AG09309 (cell line): ENCODE measurements at places on chromosomes 7 and 10.
A peak's percentile ranks its signal among the peaks of the same experiment; 100 is the strongest.

DNA sequence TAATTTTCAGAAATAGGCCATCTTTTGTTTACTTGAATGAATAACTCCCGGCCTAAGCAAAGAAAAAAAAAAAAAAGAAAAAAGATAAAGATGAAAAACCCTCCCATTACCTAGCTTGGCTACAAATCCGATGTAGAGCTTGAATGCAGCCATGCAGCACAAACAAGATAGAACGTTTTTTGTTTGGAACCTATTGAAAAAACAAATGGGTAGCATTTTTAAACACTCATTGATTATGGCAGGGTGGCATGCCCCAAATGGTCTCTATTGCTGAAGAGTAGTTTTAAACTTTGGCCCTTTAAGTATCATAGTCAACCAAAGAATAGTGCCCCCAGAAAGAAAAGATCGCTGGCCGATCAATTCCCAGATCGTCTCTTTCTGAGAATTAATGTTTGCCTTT is 84.4 kb downstream of the VTI1A start:
- no peak for DNase-seq

GRCh38 chr10:71213761-71214440 is 1.5 kb downstream of the UNC5B start:
- peak; percentile 82 for DNase-seq

DNA sequence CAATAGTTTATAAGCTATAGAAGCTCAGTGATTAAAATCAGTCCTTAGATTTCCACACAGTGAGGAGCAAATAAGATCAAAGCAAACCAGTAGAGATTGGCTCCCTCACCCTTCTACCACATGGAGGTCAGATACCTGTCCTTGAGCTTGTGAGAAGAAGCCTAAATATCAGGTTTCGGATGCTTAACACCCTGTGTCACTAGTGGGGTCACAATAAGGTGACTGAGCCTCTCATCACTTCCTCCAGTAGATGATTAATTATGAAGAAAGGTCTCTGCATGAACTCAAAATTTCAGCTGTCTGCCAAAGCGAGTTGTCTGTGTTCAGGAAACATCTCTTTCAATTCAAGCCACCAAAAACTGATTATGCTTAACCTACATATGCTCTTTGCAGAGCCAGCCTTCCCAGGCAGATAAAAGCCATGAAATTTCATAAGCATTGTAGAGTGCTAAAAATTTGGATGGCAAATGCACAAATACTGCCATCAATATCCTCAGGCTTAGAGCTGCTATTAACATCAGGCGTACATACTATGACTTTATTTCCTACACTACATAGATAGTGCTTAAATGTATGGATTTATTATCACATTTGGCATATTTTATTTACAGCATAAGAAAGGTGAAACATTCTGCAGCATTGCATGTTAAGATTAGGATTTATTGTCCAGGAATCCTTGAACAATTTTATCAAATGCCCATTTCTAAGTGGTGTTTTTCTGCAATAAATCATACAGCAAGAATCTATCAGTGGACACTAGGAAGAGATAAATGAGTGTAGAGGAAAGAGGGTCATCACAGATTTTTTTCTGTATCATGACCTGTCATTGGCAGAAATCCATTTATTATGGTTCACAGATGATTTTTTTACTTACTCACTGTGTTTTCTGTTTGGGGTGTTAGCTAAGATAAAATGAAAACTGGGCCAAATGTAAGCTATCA is 285.1 kb upstream of the SP8 start:
- DNase-seq, result no peak

DNA sequence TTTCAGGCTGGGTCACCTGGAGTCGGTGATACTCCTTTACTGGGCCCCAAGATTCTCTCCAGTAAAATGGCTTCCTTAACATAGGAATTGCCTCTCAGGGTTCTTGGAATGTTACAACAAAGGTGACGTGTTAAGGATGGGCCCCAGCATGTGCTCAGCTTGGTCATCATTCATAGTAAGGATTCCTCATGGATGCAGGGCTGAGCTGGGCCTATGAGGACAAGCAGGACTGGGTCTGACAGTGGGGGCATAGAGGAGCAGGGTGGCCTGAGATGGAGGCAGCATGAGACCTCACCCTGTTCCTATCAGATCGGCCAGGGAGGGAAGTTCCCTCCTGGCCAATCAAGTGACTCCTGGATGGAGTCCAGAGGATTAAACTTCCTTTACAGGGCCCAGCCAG is 12.8 kb upstream of the MBL2 start:
- DNase-seq, result no peak

DNA sequence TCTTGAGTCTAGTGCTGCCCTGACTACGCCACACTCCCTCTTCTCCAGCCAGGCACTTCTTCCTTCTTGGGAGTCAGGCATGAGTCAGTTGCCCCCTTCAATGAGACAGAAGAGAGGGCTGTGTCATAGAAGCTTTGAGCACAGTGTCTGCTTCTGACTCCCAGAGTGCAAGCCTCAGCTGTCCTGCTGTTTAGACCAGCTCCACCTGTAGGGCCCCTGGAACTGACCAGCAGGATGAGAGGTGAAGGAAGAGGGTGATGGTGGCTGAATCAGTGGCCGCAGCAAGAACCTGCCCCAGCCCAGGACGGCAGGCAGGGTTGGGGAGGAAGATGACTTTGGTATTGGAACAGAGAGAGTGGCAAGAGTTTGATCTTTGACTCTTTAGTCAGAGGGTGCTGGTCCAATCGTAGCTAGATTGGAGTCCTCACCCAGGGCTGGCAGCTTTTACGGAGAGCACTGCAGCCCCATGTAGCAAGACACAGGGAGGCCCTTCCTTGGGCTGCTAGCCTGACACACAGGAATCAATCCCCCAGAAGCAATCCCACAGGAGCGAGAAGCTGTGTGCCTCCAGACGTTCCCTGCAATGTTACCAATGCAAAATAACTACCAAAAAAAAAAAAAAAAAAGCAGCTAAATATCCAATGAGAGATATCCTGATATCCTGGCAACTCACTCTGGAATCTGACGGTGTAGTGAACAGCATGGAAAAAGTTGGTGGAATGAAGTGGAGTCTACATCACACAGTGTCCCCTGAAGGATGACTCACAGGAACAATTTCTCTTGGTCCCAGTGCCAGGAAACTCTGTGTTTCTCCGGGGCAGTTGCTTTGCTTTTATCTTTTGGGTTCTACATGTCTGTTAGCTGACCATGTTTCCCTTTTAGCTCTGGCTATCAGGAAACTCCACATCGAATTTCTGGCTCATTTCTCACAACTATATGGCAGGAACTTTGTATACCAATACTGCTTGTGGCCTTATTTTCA is 6.9 kb downstream of the C10orf62 start:
- peak; percentile 49 for DNase-seq

- no peak for DNase-seq
These were observed 105.4 kb upstream of the LAMB4 start for GRCh38 chr7:108235451-108236061.

DNA sequence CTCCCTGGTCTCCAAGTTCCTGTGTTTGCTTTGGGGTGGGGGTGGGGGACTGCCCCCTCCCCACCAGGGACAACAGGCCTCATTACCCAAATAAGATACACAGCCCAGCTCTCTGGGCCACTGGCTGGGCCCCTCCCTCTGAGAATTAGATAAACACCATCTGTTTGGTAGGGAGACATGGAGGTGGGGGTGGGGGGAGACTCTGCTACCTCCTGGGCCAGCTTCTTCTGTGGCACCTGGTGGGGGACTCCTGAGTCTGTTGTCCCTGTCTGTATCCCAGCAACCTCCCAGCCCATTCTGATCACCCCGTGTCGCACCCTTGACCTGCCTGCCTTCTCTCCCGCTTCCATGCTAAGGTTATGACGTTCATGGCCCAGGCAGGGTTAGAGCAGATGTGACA is 5.8 kb downstream of the MLXIPL start:
- DNase-seq, result no peak

DNA sequence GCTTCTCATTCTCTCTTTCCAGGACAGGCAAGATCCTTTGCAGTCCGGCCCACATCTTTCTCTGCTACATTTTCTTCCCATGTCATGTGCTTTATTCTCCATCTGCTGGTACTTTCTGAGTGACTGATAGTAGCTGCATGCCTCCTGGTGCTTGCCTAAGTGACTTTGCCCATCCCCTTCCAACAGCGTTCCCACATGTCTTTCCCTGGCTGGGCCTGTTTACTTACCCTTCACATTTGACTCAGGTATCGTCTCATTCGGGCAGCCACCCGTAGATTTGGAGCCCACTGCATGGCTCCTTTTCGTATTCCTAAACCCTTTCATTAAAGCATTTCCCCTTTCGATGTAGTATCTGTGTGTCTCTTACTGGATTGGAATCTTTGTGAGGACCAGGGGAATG is 24.6 kb downstream of the TYW1 start:
- no peak for DNase-seq
